Mesothelial cell of epicardium (in vitro differentiated cells): ENCODE measurements at places on chromosomes 1 and 21.
A peak's percentile ranks its signal among the peaks of the same experiment; 100 is the strongest.

DNA sequence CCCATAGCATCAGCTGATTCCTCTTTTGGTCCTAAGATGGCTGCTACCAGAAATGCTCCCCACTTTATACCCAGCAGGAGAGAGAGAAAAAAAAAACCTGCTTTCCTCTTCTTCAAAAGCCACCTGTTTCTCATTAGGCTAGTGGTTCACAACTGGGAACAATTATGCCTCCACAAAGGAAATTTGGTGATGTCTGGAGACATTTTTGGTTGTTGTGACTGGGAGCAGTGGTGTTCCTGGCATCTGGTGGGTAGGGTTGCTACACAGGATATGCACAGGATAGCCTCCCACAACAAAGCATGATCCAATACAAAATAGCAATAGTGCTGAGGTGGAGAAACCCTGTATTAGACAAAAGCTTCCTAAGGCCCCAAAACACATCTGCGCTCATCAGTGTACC is 38.5 kb upstream of the SGIP1 start:
- no peak for DNase-seq
- H3K27ac ChIP-seq = no peak overlapping the region
- no peak overlapping the region for H3K4me3 ChIP-seq
- H3K36me3 ChIP-seq = no peaks in the 10 kb centered on the region

- no peak overlapping the region for H3K27ac ChIP-seq
- H3K27me3 ChIP-seq = no peaks in the 10 kb centered on the region
- H3K4me1 ChIP-seq = peaks cover 34% of the 10 kb centered on the region
Measured at GRCh38 chr1:108557296-108557695, 2.6 kb upstream of the EEIG2 start.

- H3K27me3 ChIP-seq = no peaks in the 10 kb centered on the region
- H3K36me3 ChIP-seq = peaks cover 36% of the 10 kb centered on the region
Measured at GRCh38 chr1:20936621-20937020, 149.5 kb upstream of the HP1BP3 start.

- DNase-seq = no peak
- no peaks in the 10 kb centered on the region for H3K27me3 ChIP-seq
- peaks cover 14% of the 10 kb centered on the region for H3K36me3 ChIP-seq
- H3K4me1 ChIP-seq = peaks cover 18% of the 10 kb centered on the region
Measured at GRCh38 chr21:16522548-16522947, 792.8 kb downstream of the USP25 start.

DNA sequence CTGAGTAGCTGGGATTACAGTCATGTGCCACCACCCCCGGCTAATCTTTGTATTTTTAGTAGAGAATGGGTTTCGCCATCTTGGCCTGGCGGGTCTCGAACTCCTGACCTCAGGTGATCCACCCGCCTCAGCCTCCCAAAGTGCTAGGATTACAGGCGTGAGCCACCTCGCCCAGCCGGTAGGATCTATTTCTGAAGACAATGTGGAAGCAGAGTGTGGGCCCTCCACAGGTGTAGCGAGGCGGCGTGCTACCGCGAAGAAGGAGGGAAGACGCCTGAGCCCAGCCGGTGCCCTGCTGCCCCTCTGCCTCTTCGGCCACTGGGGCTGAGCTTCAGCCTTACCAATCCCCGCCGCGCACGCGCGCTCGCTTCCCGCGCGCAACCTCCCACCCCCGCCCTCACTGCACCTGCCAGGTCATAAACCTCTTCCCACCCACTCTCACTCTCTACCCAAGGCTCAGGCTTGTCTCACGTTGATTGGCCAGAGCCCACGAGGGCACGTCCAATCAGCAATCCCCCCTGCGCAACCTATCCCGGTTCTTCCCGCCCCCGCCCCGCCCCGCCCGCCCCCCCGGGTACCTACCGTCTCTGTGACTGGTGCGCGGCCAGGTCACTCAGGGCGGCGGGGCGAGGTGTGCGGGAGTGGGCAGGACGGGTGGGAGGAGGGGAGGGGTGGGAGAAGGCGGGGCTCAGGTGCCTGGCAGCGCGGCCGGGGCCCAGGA is 409 bp upstream of the HOOK1 start:
- peak; percentile 84 for DNase-seq
- peaks cover 14% of the 10 kb centered on the region for H3K27me3 ChIP-seq
- peak overlapping the region; percentile 90 for H3K27ac ChIP-seq
- no peaks in the 10 kb centered on the region for H3K36me3 ChIP-seq
- peak overlapping the region; percentile 78 for H3K4me3 ChIP-seq
- H3K4me1 ChIP-seq = peaks cover 6% of the 10 kb centered on the region

GRCh38 chr1:216888731-216889130 is 165.5 kb upstream of the ESRRG start:
- peaks cover 24% of the 10 kb centered on the region for H3K27me3 ChIP-seq
- H3K4me3 ChIP-seq = no peak overlapping the region
- H3K36me3 ChIP-seq = no peaks in the 10 kb centered on the region
- no peak for DNase-seq
- peaks cover 10% of the 10 kb centered on the region for H3K4me1 ChIP-seq

GRCh38 chr1:224524679-224525078 is 90.1 kb upstream of the WDR26 start:
- H3K27me3 ChIP-seq = no peaks in the 10 kb centered on the region
- H3K4me3 ChIP-seq = no peak overlapping the region
- no peak for DNase-seq

DNA sequence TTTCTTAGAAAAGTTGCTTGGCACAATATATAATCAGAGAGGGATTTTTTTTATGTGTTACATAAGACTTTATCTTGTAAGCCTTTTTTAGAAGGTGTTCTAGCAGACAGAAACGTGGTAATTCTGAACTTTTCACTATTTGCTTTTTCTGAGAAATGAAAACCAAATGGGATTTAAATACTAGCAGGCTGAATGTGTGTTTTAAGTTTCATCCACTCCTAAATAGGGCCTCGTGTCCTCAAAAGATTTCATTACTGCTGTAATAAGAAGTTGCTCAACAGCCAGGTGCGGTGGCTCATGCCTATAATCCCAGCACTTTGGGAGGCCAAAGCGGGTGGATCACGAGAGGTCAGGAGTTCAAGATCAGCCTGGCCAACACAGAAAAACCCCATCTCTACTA is 44.7 kb upstream of the FMO2 start:
- no peak overlapping the region for H3K4me3 ChIP-seq
- peaks cover 14% of the 10 kb centered on the region for H3K4me1 ChIP-seq
- H3K27me3 ChIP-seq = peaks cover 6% of the 10 kb centered on the region

DNA sequence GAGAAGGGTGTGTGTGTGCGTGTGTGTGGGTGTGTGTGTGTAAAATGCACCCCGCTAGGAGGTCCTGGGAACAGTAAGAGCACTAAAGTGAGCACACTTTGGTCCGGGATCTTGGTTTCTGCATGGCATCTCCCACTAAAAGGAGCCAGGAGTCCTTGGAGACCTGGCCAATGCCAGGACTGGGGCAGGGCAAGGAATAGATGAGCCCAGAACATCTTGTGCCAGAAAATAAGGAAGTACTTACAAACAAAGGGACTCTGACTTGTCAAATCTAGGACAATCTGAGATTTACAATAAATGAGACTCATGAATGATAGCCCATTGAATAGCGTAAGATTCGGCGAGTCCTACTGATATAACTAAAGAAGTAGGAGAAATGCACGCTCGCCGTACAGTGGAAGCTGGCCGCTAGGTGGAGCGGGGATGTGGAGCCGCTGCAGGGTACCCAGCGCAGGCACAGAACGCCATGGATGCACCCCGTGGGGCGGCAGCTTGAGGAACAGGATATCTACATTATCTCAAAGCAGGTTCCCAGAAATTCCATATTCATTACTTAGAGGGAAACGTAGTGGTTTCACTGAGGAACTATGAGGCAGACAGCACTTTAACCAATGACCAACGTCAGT is 7.1 kb downstream of the SLC37A1 start:
- peaks cover 25% of the 10 kb centered on the region for H3K27me3 ChIP-seq
- H3K27ac ChIP-seq = no peak overlapping the region
- H3K4me1 ChIP-seq = peaks cover 39% of the 10 kb centered on the region
- peaks cover 7% of the 10 kb centered on the region for H3K36me3 ChIP-seq
- H3K4me3 ChIP-seq = no peak overlapping the region

GRCh38 chr1:202210385-202210784 is 16.8 kb downstream of the LGR6 start:
- H3K27me3 ChIP-seq = peaks cover 32% of the 10 kb centered on the region
- H3K4me3 ChIP-seq = no peak overlapping the region
- H3K4me1 ChIP-seq = peaks cover 18% of the 10 kb centered on the region
- no peak for DNase-seq
- H3K36me3 ChIP-seq = no peaks in the 10 kb centered on the region

GRCh38 chr1:21937372-21938121 is 437 bp upstream of the HSPG2 start:
- H3K4me3 ChIP-seq = peak overlapping the region; percentile 69
- DNase-seq = peak; percentile 85
- H3K4me1 ChIP-seq = peaks cover 60% of the 10 kb centered on the region
- peak overlapping the region; percentile 89 for H3K27ac ChIP-seq
- no peaks in the 10 kb centered on the region for H3K36me3 ChIP-seq

GRCh38 chr1:30906631-30907441 is 1.7 kb downstream of the SDC3 start:
- peaks cover 10% of the 10 kb centered on the region for H3K27me3 ChIP-seq
- peaks cover 16% of the 10 kb centered on the region for H3K4me1 ChIP-seq
- H3K36me3 ChIP-seq = no peaks in the 10 kb centered on the region
- DNase-seq = no peak
- H3K4me3 ChIP-seq = peak overlapping the region; percentile 80

- H3K27ac ChIP-seq = no peak overlapping the region
- no peaks in the 10 kb centered on the region for H3K4me1 ChIP-seq
- no peak overlapping the region for H3K4me3 ChIP-seq
- no peaks in the 10 kb centered on the region for H3K36me3 ChIP-seq
Measured at GRCh38 chr1:14507262-14507661, 91.2 kb upstream of the KAZN start.

GRCh38 chr1:17027403-17027802 is 15.7 kb upstream of the ATP13A2 start:
- no peaks in the 10 kb centered on the region for H3K27me3 ChIP-seq
- H3K4me3 ChIP-seq = no peak overlapping the region
- H3K27ac ChIP-seq = no peak overlapping the region
- DNase-seq = no peak
- peaks cover 20% of the 10 kb centered on the region for H3K36me3 ChIP-seq

- H3K4me3 ChIP-seq = no peak overlapping the region
- DNase-seq = no peak
- H3K36me3 ChIP-seq = no peaks in the 10 kb centered on the region
- peaks cover 5% of the 10 kb centered on the region for H3K4me1 ChIP-seq
- H3K27me3 ChIP-seq = no peaks in the 10 kb centered on the region
Measured at GRCh38 chr1:185015631-185016030, 29.7 kb upstream of the RNF2 start.

DNA sequence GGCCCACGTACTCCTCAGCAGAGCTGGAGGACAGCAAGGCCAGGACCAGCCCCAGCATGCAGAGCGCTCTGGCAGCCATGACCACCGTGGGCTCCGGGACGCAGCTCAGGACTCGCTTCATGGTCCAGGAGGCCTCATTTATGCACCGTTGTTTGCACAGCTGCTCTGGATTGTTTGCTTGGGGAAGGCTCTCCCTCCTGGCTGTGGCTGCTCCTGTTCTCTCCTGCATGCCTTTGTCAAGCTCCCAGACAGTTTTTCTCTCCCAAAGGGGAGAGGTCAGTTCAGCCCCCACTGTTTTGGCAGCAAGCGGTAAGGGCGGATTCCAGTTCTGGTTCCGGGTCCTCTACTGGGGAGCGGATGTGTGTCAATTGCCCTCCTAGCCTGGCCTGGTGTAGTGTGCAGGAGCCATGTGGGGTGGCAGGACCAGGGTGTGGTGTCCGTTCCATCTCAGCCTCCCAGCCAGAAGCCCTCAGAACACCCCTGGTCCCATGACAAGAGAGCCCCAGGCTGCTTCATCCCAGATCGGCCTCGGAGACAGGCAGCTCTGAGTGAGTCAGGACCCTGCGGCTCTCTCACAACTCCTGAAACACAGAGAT is at the start of gene TFF3:
Gene TFF3, minus strand, starts transcription at position 114 of the 596 bp plus-strand sequence. Its CDS starts 35 bp downstream, at position 79.
- H3K27me3 ChIP-seq = peaks cover 38% of the 10 kb centered on the region
- H3K36me3 ChIP-seq = no peaks in the 10 kb centered on the region
- no peak within 1 kb of the TSS for H3K4me3 ChIP-seq
- H3K27ac ChIP-seq = no peak within 1 kb of the TSS
